ENCODE measurements at places on chromosomes 2 and 18.

- no peak for DNase-seq
Measured at GRCh38 chr2:196144513-196145126, 26.8 kb downstream of the STK17B start.

DNA sequence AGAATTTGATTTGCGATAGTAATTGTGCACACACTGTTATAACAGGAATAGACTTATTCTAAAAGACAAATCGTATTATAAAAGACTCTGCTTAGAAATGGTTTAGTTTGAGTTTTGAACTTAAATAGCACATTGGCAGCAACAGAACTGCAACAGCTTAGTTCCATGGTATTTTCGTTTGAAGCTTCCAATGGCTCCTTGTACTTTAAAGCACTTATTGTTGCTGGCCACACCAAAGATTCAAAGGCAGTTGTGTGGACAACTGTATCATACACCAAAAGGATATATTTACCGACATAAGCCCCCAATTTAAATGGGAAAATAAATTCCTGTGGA lies 627 bp downstream of the WIPF1 start:
- no peak for DNase-seq

- DNase-seq, result no peak
Measured at GRCh38 chr2:85732467-85733120, 21.2 kb upstream of the ATOH8 start.

- no peak for DNase-seq
Measured at GRCh38 chr2:230690439-230690838, 22.2 kb upstream of the CAB39 start.

DNA sequence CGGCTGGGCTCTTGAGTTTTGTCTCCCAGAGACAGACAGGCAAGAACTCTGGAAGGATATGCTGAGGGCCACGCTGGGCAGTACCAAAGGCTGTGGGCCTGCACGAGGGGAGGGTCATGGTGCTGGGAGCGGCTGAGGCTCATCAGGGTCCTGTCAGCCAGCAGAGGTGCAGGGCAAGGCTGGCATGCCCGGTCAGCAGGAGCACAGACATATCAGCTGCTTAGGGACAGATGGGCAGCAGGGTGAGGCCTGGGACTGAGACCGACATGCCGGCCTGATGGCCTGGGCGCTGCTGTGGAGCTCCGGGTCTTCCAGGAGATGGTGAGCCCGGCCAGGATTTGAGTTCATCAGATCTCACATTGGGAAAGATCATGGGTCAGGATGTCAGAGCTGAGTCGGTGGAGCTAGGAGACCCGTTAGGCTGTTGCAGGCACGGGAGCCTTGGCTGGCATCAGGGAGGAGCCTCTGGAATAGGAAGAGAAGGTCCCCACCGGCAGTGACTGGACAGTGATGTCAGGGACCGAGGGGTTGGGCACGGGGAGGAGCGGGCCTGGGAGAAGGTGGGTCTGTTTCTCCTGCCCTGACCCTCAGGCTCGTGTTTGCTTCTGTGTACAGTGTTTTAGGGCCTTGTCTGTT lies 18.8 kb downstream of the CNDP2 start:
- no peak for DNase-seq

GRCh38 chr18:42271647-42272414 lies 316.8 kb downstream of the PIK3C3 start:
- no peak for DNase-seq

DNA sequence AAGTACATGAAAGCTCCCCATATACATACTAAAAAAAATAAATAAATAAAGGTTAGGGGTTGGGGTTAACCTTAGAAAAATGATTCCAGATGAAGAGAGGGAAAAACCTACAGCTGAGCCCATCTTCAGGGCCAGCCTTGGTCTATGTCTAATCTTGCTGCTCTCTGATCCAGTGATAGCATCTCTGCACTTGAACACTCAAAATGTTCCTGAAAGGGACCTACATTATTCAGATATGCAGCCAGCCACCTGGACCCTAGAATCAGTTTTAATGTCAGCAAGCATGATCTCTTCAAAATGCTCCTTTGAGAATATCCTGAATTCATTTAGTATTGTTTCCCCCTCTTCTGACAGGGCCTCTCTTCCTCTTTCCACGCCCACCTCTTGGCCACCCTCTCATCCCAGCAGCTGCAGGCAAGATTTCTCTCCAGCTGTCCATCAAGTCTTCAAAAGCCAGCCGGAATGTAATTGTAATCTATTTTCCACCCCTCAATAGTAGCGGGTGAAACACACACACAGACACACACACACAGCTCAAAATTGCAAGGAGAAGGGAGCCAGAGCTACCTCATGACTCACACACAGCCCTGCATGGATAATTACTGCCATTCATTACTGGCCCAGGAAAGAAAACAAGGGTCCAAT lies 135.5 kb downstream of the MYO3B start:
- no peak for DNase-seq

Measured in GM12891 (cell line).